Kidney tubule cell (primary cell): ENCODE measurements at places on chromosomes 5 and 9.
A peak's percentile ranks its signal among the peaks of the same experiment; 100 is the strongest.

GRCh38 chr5:142110046-142110531 is 1.5 kb downstream of the NDFIP1 start:
- peak; percentile 8 for DNase-seq

DNA sequence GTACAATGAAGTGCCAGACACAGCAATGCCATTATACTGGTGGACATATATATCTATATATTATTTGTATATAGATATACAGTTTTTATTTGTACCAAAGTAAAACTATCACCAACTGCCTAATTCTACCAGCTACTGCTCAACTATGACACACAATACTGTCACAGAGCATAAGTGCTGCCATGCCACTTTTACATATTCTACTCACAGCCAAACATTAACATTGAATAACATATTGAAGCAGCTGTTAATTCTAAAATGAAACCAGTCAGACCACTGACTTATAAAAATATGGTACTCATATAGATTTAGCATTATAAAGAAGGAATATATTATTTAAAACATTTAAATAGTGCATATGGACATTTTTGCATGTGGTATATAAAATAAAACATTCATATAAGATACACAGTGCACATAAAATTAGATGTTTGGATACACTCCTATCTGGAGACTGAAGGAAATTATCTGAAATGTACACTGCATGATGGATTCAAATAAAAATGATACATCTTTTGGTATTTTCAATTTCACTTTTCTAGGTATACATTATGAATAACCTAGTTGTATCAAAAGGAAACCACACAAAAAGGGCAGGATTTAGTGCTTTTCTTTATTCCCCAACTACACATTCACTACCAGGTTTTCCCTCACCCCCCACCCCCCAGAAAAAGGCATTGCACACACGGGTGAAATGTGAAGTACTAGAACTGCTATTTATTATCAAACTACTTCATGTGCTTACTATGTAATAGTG is 48.9 kb downstream of the PKD2L2 start:
- no peak for DNase-seq

DNA sequence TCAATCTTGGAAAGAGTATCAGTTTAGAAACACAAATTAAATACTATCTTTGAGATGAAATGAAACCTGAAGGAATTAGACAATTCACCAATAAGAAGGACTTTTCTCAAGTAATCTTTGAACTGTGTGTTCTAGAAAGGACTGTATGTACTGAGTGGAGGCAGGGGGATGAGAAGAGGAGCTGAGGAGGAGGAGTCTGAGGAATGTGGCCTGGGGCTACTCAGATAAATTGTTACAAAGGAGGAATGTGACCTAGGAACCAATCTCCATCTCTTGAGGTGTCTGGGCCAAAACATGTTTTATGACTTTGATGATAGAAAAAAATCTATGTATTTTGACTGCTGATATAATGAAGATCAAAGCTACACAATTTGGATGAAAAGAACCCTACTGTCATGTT is 124.3 kb upstream of the ANKRD55 start:
- peak; percentile 52 for DNase-seq

- DNase-seq: no peak
Measured at GRCh38 chr5:98768960-98769209, 4.6 kb upstream of the RGMB start.
